ENCODE measurements at places on chromosomes 2 and 18.

DNA sequence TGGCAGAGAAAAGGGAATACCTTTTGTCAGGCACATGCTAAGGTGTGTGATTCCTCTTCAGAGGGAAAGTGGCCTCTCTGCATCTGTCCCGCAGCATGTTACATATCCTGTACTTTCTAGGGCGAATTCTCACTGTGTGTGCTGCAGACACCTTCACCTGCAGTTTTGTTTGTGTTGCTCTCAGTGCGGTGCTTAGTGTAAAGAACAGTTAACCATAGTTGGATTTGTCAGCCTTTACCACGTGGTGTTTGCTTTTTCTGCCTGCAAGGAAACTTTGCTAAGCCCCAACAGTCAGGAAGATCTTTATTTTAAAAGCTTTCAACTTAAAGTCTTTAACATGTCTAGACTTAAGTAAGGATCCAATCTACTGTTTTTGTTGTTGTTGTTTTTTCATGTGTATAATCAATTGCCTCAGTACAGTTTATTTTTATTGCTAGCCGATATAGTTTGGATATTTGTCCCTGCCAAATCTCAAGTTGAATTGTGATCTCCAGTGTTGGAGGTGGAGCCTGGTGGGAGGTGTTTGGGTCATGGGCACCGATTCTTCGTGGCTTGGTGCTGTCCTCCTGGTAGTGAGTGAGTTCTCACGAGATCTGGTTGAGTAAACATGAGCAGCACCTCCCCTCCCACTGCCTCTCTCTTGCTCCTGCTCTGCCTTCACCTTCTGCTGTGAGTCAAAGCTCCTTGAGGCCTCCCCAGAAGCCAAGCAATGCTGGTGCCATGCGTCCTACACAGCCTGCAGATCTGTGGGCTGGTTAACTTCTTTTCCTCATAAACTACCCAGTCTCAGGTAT lies 90.6 kb downstream of the SNTG2 start:
- DNase-seq: no peak

GRCh38 chr2:237291138-237291792 lies 122.7 kb downstream of the COL6A3 start:
- no peak for DNase-seq

DNA sequence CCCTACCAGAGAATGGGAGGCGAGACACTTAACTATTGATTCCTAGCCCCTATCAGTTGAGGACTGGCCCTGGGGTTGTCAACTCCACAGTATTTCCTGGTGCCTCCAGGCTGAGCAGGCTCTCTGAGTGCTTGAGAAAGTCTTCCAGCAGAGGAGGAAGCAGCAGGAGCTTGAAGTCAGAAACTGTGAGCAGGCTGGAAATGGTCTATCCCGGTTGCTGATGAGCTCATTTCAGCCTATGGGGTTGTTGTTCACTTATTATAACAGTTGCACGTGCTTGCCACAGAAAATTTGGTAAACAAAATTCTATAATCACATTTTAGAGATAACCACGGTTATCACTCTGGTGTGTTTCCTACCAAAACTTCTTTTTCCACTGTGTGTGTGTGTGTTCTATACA lies 254.7 kb upstream of the THUMPD2 start:
- no peak for DNase-seq

DNA sequence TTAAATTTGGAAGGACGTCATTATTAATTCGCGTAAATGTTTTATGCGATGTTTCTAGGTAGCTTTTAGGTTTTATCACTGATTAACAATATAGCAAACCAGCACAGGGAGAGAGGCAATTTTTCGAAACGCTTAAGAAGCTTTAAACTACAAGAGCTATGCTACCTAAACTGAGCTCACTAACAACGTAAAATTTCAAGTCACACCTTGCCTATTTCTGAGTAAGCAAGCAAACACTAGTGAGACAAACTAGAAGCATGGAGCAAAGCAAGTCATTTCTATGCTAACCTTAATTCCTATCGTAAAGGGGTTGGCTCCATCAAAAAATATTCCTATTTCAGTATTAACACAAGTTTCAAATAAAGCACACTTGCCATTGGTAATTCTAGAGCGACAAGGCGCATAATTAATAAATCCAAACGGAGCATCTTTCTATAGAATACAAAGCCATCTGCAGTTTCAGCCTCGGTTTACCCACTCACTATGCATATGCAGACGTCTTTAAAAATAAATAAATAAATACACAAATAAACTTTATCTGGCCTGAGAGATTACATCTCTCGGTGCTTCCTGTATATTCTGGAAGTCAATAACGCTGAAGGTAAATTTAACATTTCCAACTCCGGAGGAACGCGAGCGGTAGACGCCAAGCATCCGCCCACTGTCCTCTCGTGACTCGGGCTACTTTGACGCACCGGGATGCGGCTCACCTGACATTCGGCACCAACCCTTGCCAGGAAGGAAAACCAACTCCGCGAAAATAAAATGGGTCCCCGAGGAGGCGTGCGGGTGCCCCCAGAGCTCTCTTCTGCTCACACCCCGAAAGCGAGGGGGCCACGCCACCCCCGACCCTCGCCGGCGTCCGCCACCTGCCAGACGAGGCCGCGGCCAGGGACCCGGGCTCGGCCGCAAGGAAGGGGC lies 947 bp downstream of the ITSN2 start:
- DNase-seq: no peak

DNA sequence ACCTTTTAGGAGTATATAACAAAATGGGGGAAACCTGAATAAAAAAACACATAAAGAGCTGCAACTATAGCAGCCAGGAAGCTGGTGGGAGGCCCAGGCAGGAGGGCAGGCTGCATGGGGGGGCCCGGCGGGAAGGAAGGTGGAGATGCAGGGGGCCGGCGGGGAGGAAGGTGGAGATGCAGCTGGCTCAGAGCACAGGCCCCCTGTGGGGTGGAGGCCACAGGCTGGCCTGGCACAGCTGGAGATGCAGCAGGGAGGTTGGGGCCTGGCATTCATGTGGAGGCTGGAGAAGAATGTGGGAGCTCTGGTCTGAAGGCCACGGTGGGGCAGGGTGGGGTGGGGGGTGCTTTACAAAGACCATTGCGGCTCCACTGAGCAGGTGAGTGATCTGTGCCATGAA lies 31.4 kb downstream of the FAM228A start:
- no peak for DNase-seq

DNA sequence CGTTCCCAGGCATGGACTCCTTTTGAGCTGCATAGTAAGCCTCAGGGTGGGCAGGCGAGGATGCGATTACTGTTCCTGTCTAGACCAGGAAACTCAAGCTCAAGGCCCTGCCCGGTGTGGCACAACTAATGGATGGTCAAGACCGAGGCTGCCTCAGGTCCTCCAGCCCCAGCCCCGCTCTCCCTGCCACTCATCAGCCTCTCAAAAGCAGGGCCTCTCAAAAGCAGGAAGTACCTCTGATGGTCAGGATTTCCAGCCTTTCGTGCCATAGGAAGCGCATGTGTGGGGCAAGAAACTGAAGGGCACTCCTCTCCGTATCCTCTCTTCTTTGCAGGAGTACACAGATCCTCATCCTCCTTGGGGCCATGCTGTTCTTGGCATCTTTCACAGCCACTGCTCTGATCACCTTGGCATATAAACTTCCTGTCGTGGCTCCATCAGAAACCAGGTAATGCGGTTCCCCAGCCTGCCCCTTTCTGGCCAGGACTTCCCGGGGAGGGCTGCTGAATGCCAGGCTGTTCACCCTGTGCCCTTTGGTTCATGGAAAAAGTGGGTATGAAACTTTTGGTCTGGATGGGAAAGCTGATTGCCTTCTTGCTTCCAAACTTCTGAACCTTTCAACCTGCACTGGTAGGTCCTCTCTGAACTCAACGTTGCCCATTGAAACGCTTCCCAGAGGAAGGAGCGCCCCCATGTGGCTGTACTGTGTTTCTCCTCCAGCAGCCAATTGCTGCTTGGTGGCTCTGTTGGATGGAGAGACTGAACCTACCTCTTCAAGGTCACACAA lies 82.8 kb upstream of the SEC11C start:
- no peak for DNase-seq

GRCh38 chr2:220913384-220913783 lies 658.7 kb downstream of the EPHA4 start:
- no peak for DNase-seq

GRCh38 chr2:188238386-188238785 lies 53.3 kb upstream of the GULP1 start:
- no peak for DNase-seq

DNA sequence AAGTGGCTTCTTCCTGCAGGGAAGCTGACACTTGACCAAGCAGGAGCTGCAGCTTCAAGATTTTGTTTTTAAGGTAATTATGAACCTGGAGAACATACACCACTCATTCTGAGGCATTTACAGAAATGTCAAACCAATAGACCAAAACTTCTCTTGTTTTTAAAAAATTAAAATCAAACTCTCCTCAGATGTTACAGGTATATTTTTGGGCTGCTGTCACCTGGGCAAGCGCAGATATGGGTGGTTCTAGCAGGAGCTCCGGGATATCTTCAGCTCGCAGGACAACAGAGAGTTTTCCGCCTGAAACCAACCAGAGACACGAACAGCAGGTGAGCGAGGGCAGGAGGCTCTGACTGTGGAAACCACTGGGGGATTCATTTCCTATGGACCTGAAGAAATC lies 4.1 kb downstream of the LCT start:
- DNase-seq: no peak

DNA sequence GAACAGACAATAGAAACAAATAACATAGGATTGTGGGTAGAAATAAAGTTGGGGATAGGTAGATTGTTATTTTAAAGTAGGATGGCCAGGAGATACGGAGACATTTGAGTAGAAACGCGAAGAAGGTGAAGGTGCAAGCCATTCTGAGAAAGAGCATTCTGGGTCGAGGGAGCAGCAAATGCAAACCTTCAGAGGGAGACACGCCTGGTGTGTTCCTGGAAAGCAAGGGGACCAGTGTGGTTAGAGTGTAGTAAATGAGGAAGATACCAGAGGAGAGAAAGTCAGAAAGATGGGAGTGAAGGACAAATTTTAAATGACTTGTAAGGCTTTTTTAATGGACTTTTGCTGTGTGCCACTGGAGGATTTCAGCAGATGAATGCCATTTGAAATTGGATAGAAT lies 1.7 kb downstream of the CYP20A1 start:
- DNase-seq: no peak

DNA sequence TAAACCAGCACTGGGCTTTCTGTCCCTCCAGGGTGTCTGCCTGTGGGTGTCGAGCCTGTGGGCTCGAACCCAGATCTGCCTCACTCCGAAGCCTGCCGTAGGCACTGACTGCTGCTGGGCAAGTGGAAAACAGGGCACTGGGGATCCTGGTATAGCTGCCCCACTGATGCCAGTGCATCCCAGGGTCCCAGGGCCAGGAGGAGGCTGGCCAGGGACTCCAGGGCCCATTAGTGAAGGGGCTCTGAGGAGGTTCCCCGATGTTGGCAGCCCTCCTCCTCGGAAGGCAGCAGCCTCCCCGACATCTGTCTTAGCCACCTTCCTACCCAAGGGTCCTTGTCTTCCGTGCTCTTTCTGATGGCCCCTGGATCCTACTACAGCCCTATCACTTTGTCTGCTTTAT lies 96.1 kb downstream of the RTN4 start:
- DNase-seq: no peak

DNA sequence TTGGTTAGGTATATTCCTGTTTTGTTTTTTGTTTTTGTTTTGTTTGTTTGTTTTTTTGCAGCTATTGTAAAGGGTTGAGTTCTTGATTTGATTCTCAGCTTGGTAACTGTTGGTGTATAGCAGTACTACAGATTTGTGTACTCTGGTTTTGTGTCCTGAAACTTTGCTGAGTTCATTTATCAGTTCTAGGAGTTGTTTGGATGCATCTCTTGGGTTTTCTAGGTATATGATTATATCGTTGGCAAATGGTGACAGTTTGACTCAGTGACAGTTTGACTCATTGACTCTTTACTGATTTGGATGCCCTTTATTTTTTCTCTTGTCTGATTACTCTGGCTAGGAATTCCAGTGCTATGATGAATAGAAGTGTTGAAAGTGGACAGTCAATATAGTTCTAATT lies 53.7 kb downstream of the APLF start:
- DNase-seq: no peak

DNA sequence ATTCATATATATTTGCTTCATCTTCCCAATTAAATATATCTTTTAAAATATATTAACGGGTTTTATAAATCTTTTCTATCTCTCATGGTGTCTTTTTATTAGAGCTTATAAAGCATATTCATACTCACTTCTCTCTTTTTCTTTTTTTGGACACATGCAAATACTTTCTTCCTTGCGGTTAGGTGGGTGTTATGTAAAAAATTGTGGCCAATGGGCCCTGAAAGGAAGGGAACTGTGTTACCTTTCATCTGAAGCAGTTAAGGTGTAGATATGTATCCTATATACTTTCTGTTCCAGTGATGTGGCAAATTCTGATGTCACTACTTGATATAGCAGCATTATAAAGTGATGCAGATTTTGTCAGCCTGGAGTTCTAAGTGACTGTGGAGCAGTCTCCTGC lies 714.5 kb downstream of the PLCL1 start:
- DNase-seq: no peak

DNA sequence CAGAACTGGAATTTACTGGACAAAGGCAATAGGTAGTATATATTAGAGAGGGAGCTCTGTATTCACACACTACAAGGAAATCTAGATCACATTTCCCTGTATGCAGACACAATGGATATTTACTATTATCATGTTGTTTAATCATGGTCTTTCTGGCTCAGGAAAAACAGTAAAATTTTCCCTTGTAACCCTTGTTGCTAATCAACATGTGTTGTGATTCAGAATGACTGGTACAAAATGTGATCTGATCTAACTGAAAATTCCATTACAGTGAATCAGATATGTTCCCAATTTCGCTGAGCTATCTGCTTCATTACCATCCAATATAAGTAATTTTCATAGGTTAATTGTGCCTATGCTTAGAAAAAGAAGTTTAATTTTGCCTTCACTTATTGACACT lies 1109.7 kb downstream of the LRP1B start:
- DNase-seq: no peak

- no peak for DNase-seq
These were observed 7.6 kb downstream of the CNDP1 start for GRCh38 chr18:74541703-74542555.

- no peak for DNase-seq
These were observed 65.5 kb downstream of the DGKD start for GRCh38 chr2:233419602-233420391.

DNA sequence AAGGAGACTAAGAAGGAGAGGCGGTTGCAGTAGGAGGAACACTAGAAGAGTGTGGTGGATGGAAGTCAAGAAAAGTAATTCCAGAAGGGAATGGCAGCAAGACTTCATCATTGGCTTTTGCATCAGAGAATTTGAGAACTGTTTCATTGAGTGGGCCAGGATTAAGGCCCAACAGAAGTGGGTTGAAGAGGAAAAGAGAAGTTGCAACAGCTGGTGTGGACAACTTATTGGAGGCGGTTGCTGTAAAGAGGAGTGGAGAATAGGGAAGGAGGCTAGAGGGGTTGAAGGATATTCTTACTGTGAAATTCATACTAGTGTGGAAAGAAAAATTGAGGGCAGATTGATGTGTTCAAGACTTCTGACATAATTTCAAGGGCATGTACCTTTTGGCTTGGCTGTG lies 168.7 kb upstream of the FN1 start:
- no peak for DNase-seq
